Diencephalon (tissue), 1 donor: ENCODE measurements at places on chromosomes 2 and 18. TPM values are rescaled to one million over a fixed set of nuclear protein-coding genes. Genes with fewer than 3 reads are reported as not detected.

Gene ANKRD53
- total RNA-seq: 0.92 TPM

Gene SERPINB12
- not detected for total RNA-seq

Gene AQP12A
- not detected for total RNA-seq

Gene CIB4
- not detected for total RNA-seq

Gene ST8SIA5
- 7.8 TPM for total RNA-seq

Gene ZAP70
- 1.4 TPM for total RNA-seq

Gene CHST10
- total RNA-seq: 44.5 TPM

Gene AGXT
- not detected for total RNA-seq

Gene DLX2
- total RNA-seq: 5.8 TPM

Gene GKN1
- total RNA-seq: not detected

Gene AP1S3
- total RNA-seq: 8.8 TPM
